ENCODE measurements at places on chromosomes 16 and 17.

GRCh38 chr16:65414284-65414984 is 292.6 kb upstream of the CDH11 start:
- DNase-seq = no peak

- DNase-seq = peak; percentile 90
Measured at GRCh38 chr17:40314584-40314956, 5.6 kb downstream of the RARA start.

- DNase-seq = no peak
Measured at GRCh38 chr16:13633391-13633861, 286.5 kb upstream of the ERCC4 start.

GRCh38 chr17:64016231-64016784 is 4.1 kb downstream of the ICAM2 start:
- DNase-seq = no peak

DNA sequence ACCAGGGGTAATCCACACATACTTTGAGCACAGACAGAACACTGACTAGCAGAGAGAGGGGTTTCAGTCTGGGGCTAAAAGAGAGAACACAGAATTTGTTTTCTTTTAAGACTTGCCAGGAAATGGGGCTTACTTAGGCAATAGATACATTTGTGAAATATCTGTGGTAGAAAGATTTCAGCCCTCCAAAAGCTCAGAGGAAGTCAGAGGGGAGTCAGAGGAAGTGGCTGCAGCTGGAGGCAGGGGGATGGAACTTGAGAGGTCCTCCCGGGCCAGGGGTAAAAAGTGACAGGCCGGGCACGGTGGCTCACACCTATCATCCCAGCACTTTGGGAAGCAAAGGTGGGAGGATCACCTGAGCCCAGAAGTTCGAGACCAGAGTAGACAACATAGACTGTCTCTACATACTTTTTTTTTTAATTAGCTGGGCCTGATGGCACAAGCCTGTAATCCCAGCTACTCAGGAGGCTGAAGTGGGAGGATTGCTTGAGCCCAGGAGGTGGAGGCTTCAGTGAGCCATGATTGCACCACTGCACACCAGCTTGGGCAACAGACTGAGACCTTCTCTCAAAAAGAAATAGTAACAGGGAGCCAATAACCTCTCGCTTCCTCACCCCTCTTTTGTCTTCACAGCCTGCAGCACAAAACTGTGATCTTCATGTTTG is 49.9 kb downstream of the NLRC5 start:
- DNase-seq = peak; percentile 16

GRCh38 chr16:75304521-75305363 is 53.3 kb upstream of the BCAR1 start:
- DNase-seq = no peak

- DNase-seq = no peak
Measured at GRCh38 chr16:57024894-57025680, 35.7 kb downstream of the NLRC5 start.

- DNase-seq = no peak
Measured at GRCh38 chr17:58326609-58327362, 1.8 kb downstream of the TSPOAP1 start.

- no peak for DNase-seq
Measured at GRCh38 chr16:48479329-48479728, 94.1 kb upstream of the SIAH1 start.

DNA sequence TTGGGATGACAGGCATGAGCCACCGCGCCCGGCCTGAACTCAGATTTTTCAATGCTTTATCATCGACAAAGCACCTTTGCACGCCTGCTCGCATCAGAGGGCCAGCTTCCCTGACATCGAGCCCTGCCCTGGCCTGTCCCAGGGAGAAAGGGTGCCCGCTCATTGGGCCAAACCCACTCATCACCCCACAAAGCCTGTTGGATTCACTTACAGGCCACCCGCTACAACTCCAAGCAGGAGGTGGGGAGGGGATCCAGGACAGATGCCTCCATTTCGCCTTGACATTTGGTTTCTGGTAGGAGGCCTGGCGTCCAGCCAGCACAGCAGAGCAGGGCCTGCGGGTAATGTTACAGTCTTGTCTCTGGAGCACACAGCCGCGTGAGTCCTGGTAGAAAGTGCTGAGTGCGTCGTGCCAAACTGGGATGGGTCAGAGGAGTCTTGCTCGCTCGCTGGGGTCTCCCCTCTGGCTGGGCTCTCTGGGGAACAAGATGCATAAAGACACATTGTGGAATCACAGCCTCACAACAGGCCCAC is 19.8 kb downstream of the SMTNL2 start:
- DNase-seq = no peak

DNA sequence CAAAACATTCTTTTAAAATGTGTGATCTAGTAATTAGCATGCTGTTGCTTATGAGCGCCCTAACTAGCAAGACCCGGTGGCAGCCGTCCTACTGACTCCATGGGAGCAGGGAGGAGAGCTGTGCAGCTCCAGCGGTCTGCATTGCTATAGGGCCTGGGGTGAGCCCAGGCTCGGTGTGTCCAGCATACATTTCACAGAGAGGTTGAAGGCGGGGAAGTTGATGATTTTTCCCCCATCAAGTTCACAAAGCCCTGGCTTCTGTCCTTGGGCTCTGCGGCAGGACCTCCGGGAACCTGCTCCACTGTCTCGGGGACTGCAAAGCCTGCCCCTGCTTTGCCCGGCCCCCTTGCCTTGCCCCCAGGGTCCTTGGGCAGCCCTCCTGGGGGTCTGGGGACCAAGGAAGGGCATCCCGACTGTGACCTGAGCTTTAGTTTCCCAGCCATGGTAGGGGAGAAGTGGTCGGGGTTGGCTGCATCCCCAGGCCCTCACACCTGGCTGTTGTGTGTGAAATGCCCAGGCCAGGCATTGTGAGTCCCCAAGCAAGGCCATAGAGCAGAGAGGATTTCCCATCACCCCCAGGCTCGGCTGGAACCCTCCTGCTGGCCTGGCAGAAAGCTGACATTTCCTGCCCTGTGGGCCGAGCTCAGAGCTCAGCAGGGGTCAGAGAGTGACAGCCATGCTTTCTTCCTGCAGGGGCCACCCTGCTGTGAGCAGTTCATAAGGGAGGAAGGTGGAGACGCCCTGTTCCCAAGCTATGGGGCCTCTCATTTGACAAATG is 24.8 kb downstream of the KCNJ12 start:
- DNase-seq = no peak

DNA sequence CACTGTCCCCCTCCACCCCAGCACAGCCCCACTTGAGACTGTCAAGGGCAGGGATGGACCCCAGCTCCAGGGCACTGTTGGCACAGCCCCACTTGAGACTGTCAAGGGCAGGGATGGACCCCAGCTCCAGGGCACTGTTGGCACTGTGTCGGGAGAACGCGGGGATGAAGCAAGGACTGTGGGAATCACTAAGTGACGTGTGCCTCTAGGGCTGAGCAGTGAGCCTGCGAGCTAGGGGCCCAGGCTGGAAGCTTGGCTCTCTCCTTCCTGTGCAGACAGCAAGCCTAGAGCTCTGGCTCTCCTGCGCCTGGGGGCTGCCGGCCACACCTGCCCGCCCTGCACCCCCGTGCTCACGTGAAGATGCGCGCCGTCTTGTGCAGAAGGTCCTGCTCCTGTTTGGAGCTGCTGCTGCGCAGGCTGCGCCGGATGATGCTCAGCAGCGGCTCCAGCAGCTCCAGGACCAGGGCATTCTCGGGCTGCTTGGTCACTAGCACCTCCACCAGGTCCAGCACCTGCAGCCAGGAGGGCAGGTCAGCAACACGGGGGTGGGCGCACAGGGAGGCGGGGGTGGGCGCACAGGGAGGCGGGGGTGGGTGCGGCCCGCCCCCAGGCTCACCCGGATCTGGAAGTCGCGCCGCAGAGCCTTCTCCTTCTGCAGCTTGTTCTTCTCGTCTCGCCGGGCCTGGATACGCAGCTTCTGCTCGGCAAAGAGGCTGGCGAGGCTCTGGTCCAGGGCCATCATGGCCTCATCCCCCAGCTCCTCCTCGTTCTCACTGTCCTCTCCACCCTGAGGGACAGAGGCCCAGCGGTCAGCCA is 10.8 kb downstream of the MYBBP1A start:
- DNase-seq = no peak

- no peak for DNase-seq
Measured at GRCh38 chr16:89912143-89912542, 6.5 kb upstream of the MC1R start.

DNA sequence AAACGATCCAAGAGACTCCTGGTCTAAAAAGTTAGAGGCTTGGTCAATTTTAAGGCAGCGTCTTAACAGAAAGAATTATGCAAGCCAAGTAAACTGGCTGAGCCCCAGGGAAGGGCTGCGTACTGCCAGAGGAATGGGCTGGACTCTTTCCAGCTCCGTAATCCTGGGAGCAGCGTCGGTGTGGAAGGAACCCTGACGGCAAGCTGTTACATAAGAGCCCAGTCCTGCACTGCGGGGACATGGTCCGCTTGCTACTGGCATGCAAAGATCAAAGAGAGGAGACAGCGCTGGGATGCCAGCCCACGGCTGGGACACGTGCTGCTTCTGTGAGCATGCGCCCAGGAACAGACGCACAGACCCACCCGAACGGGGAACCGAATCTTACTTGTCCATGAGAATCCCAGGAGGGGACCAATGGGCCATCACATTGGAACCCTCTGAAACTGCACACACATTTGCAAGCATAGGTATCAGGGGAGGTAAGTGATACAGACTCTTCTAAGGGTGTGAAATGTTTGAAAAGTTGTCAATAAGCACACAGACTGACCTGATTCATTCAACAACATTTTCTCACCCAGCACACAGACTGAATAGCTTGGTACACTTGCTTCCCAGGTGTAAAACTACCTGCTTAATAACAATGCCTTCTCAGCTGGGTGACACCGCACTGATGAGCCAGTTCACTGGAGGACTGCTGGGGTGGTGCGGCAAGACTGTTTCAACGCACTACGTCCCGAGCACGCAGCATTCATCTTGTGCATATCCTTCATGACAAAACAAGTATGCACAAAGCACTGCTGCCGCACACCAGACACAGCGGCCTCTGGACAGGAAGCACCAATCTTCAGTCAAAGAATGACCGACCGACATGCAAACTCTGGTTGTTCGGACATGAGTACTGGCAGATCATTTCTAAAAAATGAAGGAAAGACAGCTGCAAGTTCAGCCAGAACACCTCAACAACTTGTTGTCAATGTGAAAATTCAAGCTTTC is 94.9 kb downstream of the ANKRD11 start:
- DNase-seq = no peak

- no peak for DNase-seq
Measured at GRCh38 chr16:77912617-77913016, 109.7 kb upstream of the CLEC3A start.

- no peak for DNase-seq
Measured at GRCh38 chr17:9381068-9381467, 194.6 kb downstream of the STX8 start.

DNA sequence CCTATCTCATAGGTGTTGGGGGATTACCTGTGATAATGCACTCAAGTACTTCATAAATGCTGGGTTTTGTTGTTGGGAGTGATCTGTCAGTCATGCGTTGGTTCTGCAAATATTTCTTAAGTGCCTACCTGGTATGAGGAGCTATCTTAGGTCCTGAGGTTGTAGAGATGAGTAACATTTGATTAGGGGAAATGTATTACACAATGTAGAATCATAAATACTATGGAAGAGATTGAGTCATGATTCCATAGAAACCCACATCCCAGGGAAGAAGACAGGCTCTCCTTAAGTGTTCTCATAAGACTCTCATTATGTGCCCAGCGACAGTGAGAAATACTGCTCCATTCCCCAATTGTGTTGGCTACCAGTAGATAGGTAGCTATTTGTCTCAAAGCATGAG is 240.1 kb downstream of the FTO start:
- no peak for DNase-seq

DNA sequence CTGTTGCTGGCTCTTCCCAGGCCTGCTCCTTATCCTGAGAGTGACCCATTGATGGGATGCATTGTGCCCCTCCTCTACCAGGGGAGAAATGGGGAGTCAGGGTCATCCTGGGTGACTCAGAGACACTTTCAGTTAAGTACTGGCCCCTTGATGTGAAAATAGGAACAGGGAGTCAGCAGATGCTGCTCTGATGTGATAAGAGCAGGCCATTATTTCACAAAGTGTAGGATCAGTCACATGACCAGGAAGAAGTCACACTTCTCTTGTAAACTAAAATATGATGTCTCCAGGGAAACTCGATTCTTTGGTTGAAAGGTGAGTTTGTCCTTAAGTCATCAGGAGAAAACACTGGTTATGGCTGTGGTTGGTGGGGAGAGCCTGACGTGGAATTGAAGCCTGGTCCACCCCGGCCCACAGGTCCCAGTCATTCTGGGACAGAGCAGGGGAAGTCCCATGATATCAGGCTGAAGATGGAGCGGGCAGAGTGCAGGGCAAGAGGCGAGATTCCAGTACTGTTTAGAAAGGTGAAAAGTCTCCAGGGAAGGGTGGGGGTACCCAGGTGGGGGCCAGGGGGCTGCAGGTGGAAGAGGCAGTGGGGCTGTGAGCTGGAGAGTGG is 88.6 kb upstream of the NLRP1 start:
- no peak for DNase-seq

- no peak for DNase-seq
Measured at GRCh38 chr16:11907160-11907970, 8.4 kb downstream of the GSPT1 start.

- no peak for DNase-seq
Measured at GRCh38 chr16:20905576-20905975, 5.0 kb downstream of the LYRM1 start.

- no peak for DNase-seq
Measured at GRCh38 chr17:30005709-30006320, 64.4 kb downstream of the EFCAB5 start.

DNA sequence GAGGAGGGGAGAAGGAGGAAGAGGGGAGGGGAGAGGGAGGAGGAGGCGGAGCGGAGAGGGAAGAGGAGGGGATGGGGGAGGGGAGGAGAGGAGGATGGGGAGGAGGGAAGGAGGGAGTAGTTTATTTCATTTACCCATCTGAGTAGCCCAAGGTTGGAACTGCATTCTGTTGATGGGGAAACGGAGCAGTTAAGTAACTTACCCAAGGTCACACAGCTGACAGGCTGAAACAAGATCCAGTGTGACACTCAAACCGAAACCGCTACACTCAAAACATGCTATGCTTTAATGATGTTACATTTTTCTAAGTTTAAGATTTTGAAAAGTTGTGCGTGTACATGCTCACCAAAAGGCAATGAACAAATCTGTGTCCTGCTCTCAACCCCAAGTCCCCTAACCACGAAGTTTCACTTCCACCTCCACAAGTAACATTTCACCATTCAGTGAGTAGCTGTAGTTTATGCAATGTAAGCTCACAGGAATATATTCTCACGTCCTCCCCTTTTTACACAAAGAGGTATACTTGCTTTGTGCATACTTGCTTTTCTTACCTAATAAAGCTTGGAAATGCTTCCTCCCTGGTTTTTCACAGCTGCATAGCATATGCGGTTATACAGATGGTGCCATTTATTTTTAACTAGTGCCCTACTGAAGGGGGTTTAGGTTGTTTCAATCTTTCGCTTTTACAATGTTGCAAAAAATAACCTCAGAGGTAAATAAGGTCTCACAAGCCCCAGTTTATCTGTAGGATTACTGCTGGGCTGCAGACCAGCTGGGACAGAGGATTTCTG is 275.3 kb downstream of the PARN start:
- DNase-seq = peak; percentile 41

- DNase-seq = no peak
Measured at GRCh38 chr17:19304751-19305150, 57.8 kb downstream of the B9D1 start.

- DNase-seq = peak; percentile 68
Measured at GRCh38 chr17:46940692-46941404, 17.9 kb downstream of the GOSR2 start.

All from activated naive CD4-positive, alpha-beta T cell treated with Interleukin-2 at 50 U/mL for 16 hours (primary cell).